RWPE2 (cell line): ENCODE measurements at places on chromosomes 7 and 10.

- no peak for DNase-seq
These were observed 65.9 kb upstream of the CC2D2B start for GRCh38 chr10:95841661-95842498.

- DNase-seq: no peak
These were observed 10.6 kb upstream of the CALU start for GRCh38 chr7:128728598-128728997.

- no peak for DNase-seq
These were observed 228.8 kb downstream of the DKK1 start for GRCh38 chr10:52542906-52543305.

DNA sequence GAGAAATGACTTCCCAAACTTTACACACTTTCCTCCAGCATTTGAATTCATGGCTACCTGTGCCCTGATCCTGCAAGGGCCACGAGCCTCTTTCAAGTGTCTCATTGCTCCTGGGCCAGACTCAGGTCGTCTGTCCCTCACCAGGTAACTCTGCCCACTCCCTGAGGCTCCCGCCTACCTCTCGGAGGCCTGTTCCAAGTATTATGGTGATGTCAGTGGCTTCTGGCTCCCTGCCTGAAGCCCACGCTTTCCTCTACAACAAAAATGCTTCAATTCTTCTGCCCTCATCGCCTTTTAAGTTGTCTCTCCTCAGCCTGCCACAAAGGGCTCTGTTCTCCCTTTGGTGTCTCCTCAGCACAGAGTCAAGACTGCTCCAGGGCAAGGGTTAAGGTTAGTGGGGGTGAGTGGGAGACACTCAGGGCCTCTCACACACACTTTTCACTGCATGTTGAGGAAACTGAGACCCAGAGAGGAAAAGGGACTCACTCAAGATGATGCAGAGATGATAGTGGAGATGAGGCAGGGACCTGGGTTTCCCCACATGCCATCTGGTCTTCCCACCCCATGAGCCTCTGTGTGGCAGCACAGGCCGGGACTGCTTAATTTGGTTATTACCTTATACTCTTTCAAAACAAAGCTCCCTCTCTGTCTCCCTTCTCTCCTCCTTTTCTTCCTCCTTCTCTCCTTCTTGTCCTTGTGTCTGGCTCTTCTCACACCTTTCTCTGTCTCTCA is 28.3 kb upstream of the EGR2 start:
- no peak for DNase-seq

DNA sequence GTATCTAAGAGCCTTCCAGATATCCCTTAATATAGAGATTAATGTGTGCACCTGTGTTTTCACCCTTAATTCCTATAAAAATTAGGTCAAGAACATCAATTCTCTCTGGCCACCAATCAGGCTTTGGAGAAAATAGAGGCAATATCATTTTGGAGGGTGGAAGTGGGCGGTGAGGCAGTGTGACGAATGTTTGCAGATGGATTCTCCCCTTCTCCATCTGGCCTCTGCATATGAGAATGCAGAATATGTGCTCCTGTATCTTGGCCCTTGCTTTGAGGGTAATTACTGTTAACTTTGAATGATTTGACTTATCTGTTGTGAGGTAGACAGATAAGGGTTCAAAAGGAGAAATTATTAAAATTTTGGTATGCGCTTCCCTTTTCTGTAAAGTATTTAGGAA is 304.0 kb upstream of the NPSR1 start:
- DNase-seq: no peak

GRCh38 chr10:34727595-34728033 is 87.5 kb downstream of the PARD3 start:
- no peak for DNase-seq

- DNase-seq: no peak
These were observed 196.6 kb upstream of the TMEM196 start for GRCh38 chr7:19969859-19970493.

DNA sequence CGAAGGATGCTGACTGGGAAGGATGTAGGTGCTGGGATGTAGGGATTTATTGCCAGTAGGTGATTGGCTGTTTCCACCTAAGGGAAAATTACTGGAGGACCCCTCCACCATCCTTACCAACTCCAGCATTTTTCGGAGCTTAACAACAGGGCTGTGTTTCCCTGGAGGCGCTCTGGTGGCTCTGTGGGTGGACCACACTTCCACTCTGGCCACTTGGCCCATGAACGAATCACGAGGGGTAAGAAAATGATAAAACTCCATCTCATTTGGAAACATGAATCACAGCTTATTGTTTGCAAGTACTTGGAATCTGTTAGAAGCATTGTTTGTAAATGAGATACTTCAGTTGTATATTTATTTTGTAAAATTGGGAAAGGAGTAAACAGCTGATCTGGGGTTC is 3.0 kb downstream of the DOCK1 start:
- no peak for DNase-seq

DNA sequence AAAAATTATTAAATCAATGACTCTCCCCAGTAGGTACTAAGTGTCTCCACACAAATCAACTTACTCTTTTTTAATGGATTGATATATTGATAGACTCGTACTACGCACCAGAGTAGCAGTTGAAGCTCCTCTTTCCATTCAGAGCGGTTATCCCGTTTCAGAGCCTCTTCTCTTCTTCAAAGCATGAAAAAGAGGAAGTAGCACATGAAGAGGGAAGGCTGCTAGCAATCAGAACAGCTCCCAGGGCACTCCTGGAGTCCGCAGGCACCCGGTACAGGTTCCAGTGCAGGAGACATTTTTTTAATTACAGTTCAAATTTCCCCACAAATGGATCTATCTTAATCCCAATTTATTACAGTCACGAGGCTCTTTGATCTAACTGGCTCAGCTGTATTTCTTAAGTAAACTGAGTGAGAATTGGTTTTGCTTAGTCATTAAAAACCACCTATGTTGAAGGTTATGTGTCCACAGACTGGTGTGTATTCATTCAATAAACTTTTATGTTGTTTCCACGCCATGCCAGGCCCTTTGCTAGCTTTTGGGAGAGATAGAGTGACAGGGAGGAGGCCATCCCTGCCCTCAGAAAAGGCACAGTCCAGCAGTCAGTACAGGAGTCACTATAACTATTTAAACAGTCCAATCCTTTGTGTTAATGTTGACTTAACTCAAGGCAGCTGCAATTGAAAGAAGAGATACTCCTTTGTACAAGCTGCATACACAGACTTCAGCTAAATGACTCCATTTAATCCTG is 32.1 kb upstream of the CALN1 start:
- DNase-seq: no peak

DNA sequence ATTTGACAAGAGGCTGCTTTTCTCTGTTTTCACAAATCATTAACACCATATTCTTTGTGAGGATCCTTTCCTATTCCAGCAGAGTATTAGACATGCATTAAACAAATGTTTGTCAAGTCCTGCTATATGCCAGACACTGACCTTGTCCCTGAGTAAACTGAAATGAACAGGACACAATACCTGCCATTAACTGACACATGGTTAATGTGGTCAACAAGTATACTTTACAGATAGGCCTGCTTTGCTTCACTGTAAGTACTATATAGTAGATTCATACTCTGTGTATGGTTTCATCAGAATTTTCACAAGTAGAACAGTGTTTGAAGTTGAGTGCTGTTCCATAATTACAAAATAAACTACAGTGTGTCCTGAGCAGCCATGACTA is 5.9 kb downstream of the TNKS2 start:
- DNase-seq: no peak

DNA sequence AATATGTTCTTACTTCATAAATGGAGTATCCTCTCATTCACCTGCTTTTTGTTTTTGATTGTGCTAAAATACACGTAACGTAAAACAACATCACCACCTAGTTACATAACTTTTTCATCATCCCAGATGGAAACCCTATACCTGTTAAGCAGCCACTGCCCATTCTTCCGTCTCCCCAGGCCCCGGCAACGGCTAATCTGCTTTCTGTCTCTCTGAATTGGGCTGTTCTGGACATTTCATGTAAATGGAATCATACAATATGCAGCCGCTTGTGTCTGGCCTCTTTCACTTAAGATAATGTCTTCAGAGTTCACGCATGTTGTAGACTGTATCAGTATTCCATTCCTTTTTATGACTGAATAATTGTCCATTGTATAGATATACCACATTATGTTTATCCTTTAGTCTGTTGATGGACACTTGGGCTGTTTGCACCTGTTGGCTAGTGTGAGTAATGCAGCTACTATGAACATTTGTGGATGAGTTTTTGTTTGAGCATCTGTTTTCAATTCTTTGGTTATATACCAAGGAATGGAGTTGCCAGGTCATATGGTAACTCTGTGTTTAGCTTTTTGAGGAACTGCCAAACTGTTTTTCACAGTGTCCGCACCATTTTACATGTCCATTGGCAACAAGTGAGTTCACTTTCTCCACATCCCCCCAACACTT is 14.1 kb upstream of the SUN1 start:
- no peak for DNase-seq

DNA sequence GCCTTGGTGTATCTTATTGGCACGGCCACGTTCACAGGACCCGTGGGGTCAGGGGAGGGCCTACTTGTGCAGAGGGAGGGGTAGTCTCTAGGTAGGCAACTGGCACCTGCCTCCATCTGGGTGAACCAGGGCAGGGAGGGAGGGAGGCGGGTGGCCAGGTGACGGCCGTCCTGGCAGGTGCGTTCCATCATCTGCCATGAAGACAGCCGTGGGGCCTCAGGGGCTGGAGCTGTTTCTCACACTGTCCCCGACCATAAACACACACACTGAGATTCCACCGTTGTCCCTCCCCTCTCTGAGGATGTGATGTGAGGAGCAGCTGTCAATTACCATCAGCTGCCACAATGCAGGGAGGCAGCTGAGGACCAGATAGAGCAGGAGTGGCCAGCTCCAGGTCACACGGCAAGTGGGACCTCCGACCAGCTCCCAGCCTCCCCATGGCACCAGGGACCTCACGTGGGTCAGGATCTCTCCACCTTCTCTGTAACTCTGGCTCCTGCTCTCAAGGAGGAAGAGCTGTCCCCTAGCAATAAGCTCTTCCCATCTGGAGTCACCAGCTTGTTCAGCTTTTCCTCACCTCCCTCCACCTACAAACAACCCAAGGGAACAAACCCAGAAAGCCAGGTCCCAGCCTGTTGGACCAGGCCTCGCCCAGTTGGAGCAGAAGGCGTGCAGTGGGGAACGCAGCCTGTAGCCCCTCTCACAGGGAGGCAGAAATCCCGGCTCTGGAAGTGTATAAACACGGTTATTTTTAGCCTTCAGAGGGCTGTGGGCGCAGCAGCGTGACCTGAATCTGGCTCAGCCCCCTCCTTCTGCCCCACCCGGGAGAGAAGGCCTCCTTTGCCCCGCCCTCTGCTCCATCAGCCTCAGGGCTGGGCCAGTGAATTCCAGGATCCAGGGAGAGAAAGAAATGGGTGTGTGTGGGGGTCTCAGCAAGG is 33.1 kb downstream of the ZMIZ1 start:
- no peak for DNase-seq

DNA sequence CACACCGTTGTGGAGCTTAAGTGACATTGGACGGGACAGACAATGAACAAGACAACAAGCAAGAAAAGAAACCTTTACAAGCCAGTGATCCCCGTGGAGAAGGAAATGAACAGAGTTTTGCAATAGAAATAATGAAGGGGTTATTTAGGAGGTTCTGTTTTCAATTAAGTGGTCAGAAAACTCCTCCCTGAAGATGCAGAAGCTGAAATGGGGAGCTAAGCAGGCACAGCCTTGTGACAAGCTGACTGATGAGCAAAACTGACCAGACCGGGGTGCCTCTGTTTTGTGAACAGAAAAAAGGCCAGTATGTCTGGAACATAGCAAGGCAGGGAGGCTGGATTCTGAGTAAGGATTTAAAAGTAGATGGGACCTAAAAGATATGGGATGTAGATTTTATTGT is 299.8 kb upstream of the POM121L12 start:
- DNase-seq: no peak

DNA sequence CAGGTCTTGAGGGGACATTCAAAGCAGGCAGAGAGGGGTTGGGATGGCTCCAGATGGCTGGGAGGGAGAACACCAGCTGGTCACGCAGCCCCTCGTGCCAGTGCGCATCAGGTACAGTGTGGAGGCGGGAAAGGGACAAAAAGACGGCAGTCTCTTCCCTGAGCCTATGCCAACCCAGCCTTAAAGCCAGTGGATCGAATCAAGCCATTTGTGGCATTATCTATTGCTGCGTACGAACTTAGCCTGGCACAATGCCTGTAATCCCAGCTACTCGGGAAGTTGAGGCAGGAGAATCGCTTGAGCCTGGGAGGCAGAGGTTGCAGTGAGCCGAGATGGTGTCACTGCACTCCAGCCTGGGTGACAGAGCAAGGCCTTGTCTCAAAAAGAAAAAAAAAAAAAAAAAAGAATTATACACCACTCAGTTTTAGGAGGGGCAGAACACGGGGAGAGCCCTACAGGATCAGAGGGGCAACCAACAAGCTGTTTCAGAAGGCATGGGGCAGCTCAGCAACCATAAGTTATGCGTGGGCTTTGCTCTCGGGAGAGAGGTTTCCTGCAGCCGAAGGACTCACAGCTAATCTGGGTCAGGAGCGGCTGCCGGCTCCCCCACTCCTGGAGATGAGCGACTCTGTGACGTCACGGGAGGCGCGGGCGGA is 356 bp upstream of the NDUFB2 start:
- peak; percentile 89 for DNase-seq

DNA sequence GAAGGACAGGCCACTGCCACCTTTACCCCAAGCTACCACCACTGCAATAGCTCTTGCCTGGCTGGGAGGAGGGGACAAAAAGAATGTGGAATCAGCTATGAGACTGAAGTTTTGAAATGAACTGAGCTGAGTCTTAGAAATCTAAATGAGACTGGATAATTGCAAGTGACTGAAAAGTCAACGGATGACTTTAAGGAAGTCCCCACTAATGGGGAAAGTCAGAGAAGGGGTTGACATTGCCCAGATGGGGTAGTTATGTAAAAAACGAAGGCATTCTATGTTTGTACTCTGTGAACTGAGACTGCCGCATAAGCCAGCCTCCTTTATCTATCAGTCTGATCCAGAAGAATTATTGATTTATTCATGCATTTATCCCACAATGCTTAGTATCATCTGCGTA is 67.2 kb downstream of the RBM20 start:
- no peak for DNase-seq

DNA sequence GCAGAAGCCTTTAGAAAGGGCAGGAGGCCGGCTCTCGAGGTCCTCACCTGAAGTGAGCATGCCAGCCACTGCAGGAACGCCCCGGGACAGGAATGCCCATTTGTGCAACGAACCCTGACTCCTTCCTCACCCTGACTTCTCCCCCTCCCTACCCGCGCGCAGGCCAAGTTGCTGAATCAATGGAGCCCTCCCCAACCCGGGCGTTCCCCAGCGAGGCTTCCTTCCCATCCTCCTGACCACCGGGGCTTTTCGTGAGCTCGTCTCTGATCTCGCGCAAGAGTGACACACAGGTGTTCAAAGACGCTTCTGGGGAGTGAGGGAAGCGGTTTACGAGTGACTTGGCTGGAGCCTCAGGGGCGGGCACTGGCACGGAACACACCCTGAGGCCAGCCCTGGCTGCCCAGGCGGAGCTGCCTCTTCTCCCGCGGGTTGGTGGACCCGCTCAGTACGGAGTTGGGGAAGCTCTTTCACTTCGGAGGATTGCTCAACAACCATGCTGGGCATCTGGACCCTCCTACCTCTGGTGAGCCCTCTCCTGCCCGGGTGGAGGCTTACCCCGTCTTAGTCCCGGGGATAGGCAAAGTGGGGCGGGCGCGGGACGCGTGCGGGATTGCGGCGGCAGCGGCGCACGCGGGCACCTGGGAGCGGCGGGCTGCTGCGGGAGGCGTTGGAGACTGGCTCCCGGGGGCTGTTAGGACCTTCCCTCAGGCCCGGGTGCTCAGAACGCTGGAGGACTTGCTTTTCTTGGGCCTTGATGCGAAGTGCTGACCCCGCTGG is at the start of gene FAS:
Gene FAS, plus strand, starts transcription at position 415 of the 777 bp plus-strand sequence. Its CDS starts 79 bp downstream, at position 494.
- DNase-seq: peak; percentile 87

GRCh38 chr10:97713339-97713825 is at the start of gene MARVELD1:
TSS of gene MARVELD1 (plus strand) at chr10:97713730. CDS start at chr10:97713877, 147 bp downstream.
- DNase-seq: peak; percentile 83

GRCh38 chr10:103123282-103124024 is 69.6 kb downstream of the NT5C2 start:
- no peak for DNase-seq
